Left renal pelvis (tissue), 4 donors: ENCODE measurements at places on chromosomes 3 and 15. TPM values are rescaled to one million over a fixed set of nuclear protein-coding genes. Genes with fewer than 3 reads are reported as not detected.

The DIPK2A gene
- polyA plus RNA-seq, result 44.7 TPM

The EIF3J gene
- polyA plus RNA-seq, result 128 TPM

The LTK gene
- polyA plus RNA-seq, result 1.9 TPM

The ZNF660 gene
- polyA plus RNA-seq, result 8.8 TPM

The CPN2 gene
- 0.40 TPM for polyA plus RNA-seq

The SLC6A11 gene
- 0.09 TPM for polyA plus RNA-seq

The APOD gene
- polyA plus RNA-seq, result 9.3 TPM

The LRRN1 gene
- 18.0 TPM for polyA plus RNA-seq

The SLC25A38 gene
- polyA plus RNA-seq, result 36.9 TPM

The CYP1A2 gene
- polyA plus RNA-seq, result 0.06 TPM

The UBE2E2 gene
- polyA plus RNA-seq, result 78.8 TPM

The LRRC3B gene
- 8.7 TPM for polyA plus RNA-seq

The SEMA4B gene
- polyA plus RNA-seq, result 36.2 TPM

The CPLX3 gene
- polyA plus RNA-seq, result not detected

The ABI3BP gene
- polyA plus RNA-seq, result 31.3 TPM

The SH2D7 gene
- polyA plus RNA-seq, result 0.42 TPM

The TEX55 gene
- polyA plus RNA-seq, result not detected

The GOLGA6D gene
- polyA plus RNA-seq, result 0.26 TPM

The HSPBAP1 gene
- 12.0 TPM for polyA plus RNA-seq

The PROK2 gene
- polyA plus RNA-seq, result not detected

The TOMM70 gene
- 68.7 TPM for polyA plus RNA-seq

The CHRNA7 gene
- 11.1 TPM for polyA plus RNA-seq

The C2CD4A gene
- 0.46 TPM for polyA plus RNA-seq

The CCDC39 gene
- polyA plus RNA-seq, result 8.2 TPM

The FGF7 gene
- 15.0 TPM for polyA plus RNA-seq

The ANKUB1 gene
- polyA plus RNA-seq, result not detected

The CA12 gene
- polyA plus RNA-seq, result 138 TPM

The CELF6 gene
- 2.1 TPM for polyA plus RNA-seq

The SHC4 gene
- 4.6 TPM for polyA plus RNA-seq

The FILIP1L gene
- polyA plus RNA-seq, result 23.0 TPM

The SERP1 gene
- polyA plus RNA-seq, result 138 TPM

The PP2D1 gene
- 0.47 TPM for polyA plus RNA-seq

The TMCO5A gene
- polyA plus RNA-seq, result not detected

The CFAP44 gene
- 22.8 TPM for polyA plus RNA-seq

The IMPDH2 gene
- 228 TPM for polyA plus RNA-seq

The CPB1 gene
- polyA plus RNA-seq, result 1.4 TPM

The CISH gene
- polyA plus RNA-seq, result 26.8 TPM

The CLDN1 gene
- polyA plus RNA-seq, result 66.8 TPM

The LRRC31 gene
- 0.17 TPM for polyA plus RNA-seq

The SPRED1 gene
- 30.5 TPM for polyA plus RNA-seq

The PLCL2 gene
- 16.0 TPM for polyA plus RNA-seq

The CHRFAM7A gene
- polyA plus RNA-seq, result 4.1 TPM

The MEIS2 gene
- polyA plus RNA-seq, result 173 TPM

The C3orf20 gene
- polyA plus RNA-seq, result 0.20 TPM

The PPARG gene
- polyA plus RNA-seq, result 51.6 TPM

The IL16 gene
- 4.1 TPM for polyA plus RNA-seq

The PLAAT1 gene
- 3.1 TPM for polyA plus RNA-seq
